ENCODE measurements at places on chromosomes 11 and 22. TPM values are rescaled to one million over a fixed set of nuclear protein-coding genes. Genes with fewer than 3 reads are reported as not detected.

DNA sequence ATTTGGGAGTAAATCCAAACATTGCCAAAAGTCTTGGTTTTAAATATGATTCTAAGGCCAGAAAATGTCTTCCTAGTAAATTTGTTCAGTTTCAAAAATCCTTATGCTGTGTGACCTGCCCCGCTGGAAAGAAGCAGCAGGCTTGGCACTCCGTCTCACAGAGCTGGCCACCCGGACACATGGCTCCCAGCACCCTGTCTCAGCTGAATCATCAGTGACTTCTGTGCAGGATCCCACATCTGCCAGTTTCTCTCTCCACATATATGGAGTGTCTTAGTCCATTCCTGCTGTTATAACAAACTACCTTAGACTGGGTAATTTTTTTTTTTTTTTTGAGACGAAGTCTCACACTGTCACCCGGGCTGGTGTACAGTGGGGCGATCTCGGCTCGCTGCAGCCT, 356.7 kb downstream of the TBC1D22A start:
- no peak for DNase-seq

GRCh38 chr11:43681401-43681942, 934 bp downstream of the HSD17B12 start:
- no peak for DNase-seq

GRCh38 chr22:23228503-23228902, 48.2 kb downstream of the BCR start:
- DNase-seq, result no peak

- no peak for DNase-seq
These were observed 1442.7 kb downstream of the TBC1D22A start for GRCh38 chr22:48205161-48205560.

Gene UPK2
- polyA plus RNA-seq, result 3.0 TPM

Gene ACAD8
- 16.6 TPM for polyA plus RNA-seq
